ENCODE measurements at places on chromosomes 6 and 20. TPM values are rescaled to one million over a fixed set of nuclear protein-coding genes. Genes with fewer than 3 reads are reported as not detected.

DNA sequence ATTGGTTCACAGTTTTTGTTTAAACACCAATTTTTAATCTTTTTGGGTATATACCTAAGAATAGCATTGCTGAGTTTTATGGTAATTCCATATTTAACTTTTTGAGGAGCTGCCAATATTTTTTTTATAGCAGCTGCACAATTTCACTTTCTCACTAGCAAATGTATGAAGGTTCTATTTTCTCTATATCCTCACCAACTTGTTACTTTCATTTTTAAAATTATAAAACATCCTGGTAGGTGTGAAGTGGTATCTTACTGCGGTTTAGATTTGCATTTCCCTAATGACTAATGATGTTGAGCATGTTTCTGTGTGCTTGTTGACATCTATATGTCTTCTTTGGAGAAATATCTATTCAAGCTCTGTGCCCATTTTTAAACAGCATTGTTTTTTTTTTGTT is 452.1 kb downstream of the GRIK2 start:
- H3K27ac ChIP-seq, result no peak overlapping the region
- no peaks in the 10 kb centered on the region for H3K4me1 ChIP-seq
- no peak for DNase-seq
- H3K4me3 ChIP-seq, result no peak overlapping the region

GRCh38 chr20:25077610-25078169 is 4.3 kb downstream of the VSX1 start:
- peaks cover 77% of the 10 kb centered on the region for H3K27me3 ChIP-seq
- H3K4me3 ChIP-seq, result peak overlapping the region; percentile 35
- H3K36me3 ChIP-seq, result no peaks in the 10 kb centered on the region
- no peak for DNase-seq
- peak overlapping the region; percentile 31 for H3K27ac ChIP-seq
- H3K4me1 ChIP-seq, result peaks cover 35% of the 10 kb centered on the region

- H3K4me1 ChIP-seq, result no peaks in the 10 kb centered on the region
- H3K4me3 ChIP-seq, result no peak overlapping the region
- no peak overlapping the region for H3K27ac ChIP-seq
- H3K36me3 ChIP-seq, result no peaks in the 10 kb centered on the region
- DNase-seq, result no peak
Observed at GRCh38 chr20:43923322-43923721, 8.7 kb downstream of the TOX2 start.

GRCh38 chr6:90035047-90035723 is 140.9 kb downstream of the GJA10 start:
- H3K27me3 ChIP-seq, result no peaks in the 10 kb centered on the region
- H3K36me3 ChIP-seq, result no peaks in the 10 kb centered on the region
- H3K4me3 ChIP-seq, result no peak overlapping the region
- no peaks in the 10 kb centered on the region for H3K4me1 ChIP-seq
- DNase-seq, result no peak
- H3K27ac ChIP-seq, result no peak overlapping the region

- H3K4me1 ChIP-seq, result peaks cover 16% of the 10 kb centered on the region
- no peak overlapping the region for H3K4me3 ChIP-seq
- H3K27ac ChIP-seq, result peak overlapping the region; percentile 69
- no peak for DNase-seq
- H3K36me3 ChIP-seq, result no peaks in the 10 kb centered on the region
- no peaks in the 10 kb centered on the region for H3K27me3 ChIP-seq
Observed at GRCh38 chr20:50260479-50261221, 70.0 kb downstream of the CEBPB start.

GRCh38 chr20:19274412-19275015 is 62.1 kb downstream of the SLC24A3 start:
- H3K36me3 ChIP-seq, result no peaks in the 10 kb centered on the region
- H3K4me1 ChIP-seq, result peaks cover 24% of the 10 kb centered on the region
- no peaks in the 10 kb centered on the region for H3K27me3 ChIP-seq
- no peak overlapping the region for H3K4me3 ChIP-seq
- H3K27ac ChIP-seq, result peak overlapping the region; percentile 81
- DNase-seq, result peak; percentile 67

The ABHD16B gene
- not detected for total RNA-seq

The SLC17A2 gene
- total RNA-seq, result not detected

The LY6G6C gene
- total RNA-seq, result not detected

The ACOT13 gene
- total RNA-seq, result 10.4 TPM

The VGLL2 gene
- not detected for total RNA-seq

The TMEM14A gene
- 20.0 TPM for total RNA-seq

Data from stomach (tissue), 19 donors.